ENCODE measurements at places on chromosomes 6 and 20.

- no peak for DNase-seq
These were observed 112.2 kb upstream of the SHLD1 start for GRCh38 chr20:5638023-5638422.

DNA sequence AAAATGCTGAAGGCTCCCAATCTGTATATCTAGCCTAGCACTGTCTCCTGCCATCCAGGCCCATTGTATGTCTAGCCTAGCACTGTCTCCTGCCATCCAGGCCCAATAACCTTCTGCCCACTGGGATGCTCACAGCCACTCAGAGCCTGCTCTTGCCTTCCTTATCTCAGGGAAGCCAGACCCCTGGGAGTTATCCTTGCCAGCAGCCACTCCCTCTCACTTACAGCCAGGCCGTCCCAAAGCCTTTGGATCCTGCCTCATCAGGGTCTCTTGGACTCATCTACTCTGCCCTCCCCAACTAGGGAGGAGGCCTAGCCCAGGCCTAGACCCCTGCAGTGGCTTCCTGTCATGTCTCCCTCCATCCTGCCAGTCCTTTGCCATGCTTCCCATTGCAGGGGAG is 37.3 kb downstream of the KIF3B start:
- no peak for DNase-seq

- DNase-seq = no peak
These were observed 835 bp downstream of the PRR18 start for GRCh38 chr6:166307082-166308032.

- no peak for DNase-seq
These were observed 96.6 kb downstream of the SULF2 start for GRCh38 chr20:47688385-47689381.

GRCh38 chr6:5215159-5215558 is 45.6 kb downstream of the LYRM4 start:
- no peak for DNase-seq

DNA sequence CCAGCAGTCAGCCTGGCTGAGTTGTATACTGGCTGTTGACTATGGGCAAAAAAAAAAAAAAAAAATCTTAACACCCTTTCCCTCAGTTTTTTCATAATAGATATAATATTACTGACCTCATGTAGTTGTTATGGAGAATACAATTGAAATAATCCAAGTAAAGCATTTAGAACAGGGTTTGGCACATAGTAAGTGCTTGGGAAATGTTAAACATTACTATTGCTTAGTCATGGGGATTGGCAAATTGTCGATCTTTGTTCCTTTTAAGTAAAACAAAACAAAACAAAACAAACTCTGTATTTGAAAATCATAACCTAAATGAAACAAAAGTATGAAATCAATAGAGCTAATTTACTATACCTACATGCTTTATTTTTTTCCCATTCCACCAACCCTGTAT is 458.4 kb downstream of the GRIK2 start:
- DNase-seq = no peak

DNA sequence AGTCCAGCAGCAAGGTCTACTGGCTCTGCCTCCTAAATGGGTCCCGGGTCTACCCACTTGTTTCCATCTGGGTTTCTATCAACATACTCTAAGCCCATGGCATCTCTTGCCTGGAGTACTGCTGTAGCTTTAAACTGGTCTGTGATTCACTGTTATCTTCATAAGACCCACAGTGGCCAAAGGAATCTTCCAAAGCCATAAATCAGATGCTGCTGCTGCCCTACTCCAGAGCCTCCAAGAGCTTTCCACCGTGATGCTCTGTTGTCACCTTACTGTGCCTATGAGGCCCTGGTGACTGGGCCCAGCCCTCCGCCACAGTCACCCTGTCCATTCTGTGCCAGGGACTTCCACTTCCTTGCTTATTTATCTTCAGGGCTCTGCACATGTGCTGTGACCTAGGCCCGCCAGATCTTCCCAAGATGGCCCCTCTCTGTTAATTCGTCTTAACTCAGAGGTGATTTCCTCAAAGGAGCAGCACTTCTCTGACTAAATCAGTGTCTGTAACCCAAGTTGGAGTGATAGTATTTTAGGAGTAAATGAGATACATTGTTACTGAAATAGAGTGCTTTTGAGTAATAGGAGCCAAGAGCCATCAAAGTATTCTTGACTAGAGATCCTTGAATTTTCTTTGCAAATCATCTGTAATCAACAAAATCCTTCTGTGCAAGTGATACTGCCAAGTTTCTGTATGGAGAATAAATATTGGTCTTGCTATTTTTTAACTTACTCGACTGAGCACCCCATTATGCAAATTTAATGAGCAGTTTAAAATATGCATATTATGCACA is 102.5 kb downstream of the PPP1R14C start:
- DNase-seq = no peak

GRCh38 chr6:16712255-16712930 is 48.9 kb downstream of the ATXN1 start:
- DNase-seq = no peak

DNA sequence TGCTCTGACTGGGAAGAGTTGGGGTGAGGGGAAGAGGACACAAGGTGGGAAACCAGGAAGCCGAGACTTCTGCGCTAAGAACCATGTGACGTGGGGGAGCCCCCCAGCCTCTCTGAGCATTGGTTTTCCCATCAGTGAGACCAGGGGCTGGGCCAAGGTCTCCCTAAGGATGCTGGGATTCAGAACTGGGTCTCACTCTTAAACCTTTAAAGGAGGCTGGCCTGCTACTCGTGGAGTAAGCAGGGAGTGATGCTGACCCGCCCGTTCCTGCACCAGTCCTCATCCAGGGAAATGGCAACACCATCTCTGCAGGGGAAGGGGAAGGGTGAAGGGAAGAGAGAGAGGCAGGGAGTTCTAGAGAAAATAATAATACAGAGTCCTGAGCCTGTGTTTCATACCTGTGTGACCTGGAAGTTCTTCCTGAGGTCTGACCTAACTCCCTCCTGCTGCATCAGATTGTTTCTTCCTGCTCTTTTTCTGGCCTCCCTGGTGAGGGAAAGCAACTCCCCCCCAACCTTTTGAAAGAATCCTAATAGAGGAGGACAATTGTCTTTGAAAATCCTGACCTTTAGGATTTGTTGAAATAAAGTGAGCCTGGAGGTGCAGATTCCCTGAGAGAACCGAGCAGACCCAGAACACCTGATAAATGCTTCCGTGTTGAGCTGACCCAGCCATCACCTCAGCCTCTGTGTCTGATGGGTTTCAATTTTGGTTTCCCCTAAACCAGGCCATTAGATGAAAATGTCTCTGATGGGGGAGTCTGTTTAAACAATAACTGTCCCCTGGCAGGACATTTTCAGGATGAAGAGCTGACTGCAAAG is 3.0 kb upstream of the GRM4 start:
- DNase-seq = no peak

DNA sequence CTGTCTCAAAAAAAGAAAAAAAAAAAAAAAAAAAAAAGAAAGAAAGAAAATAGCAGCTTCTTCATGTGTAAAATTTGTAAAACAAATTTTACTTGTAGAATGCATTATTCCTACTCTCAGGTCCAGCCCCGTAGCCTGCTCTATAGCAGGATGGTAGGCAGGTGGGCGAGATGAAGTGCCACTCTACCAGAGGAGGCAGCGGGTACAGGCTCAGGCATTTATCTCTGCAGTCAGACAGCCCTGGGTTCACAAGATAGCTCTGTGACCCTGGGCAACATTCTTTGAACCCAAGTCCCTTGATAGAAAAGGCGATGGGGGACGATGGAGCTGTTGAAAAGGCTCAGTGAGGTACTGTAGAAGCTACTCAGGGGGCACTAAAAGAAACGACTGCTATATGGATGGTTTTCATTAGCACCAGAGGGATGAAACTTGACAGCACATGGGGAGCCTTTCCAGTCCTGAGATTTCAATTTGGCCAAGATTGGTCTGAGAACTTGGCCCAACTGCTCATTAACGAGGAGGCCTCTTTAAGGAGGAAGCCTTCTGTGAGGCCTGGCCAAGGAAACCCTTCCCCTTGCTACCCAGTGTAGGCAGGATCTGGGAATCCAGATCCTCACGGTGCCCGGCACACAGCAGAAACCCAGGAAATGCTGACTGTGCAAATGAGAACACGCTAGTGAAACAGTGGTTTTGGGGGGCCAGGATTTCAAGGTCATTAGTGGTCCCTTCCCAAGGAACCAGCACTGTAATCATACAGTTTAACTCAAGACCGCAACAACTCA is 63.1 kb downstream of the MYH7B start:
- no peak for DNase-seq

- no peak for DNase-seq
These were observed 160.4 kb downstream of the RALGAPA2 start for GRCh38 chr20:20552076-20552475.

DNA sequence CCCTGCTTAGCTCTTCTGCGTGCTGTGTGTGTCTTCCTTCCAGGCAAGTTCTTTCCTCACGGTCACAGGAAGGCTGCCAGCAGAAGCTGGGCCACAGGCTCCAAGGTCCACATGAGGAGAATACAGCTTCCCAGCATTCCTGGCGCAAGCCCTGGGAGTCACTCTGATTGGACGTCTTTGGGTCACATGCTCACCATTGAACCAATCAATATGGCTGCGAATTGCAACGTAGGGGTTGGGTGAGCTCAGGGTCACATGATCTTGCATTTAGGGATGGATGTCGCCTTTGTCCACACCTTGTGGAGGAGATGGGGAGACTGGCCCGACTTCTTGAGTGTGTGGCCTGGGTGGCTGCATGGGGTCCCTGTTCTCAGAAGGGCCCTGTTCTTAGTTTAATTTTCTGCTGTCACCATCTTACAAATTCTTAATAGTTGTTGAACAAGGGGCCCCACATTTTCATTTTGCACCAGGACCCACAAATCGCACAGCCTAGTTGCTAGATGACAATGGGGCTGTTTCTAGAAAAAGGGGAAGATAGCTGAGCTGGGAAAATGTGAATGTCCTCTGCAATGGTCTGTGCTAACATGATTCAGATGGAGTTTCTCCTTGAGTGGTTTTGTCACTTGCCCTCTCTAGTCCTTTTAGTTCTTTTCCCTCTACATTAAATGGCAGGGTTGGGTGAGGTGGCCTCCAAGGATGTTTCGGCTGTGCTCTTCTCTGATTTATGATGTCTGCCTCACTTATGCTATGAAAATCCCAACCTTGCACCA is 149.6 kb downstream of the CDH26 start:
- DNase-seq = no peak

GRCh38 chr20:32050851-32051556 is 1.0 kb upstream of the HCK start:
- no peak for DNase-seq

DNA sequence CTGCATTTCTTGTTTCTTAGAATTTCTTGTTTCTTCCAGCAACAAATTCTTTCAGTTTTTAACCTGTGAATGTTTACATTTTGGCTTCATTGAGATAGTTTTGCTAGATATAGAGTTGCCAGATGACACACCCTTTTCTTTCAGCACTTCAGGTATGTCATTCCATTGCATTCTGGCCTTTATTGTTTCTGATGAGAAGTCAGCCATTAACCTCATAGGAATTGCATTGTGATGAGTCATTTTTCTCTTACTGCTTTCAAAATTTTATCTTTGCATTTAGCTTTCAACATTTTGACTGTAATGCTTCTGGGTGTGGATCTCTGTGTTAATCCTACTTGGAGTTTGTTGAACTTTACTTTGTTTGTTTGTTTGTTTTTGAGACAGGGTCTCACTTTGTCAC is 440.3 kb upstream of the HS3ST5 start:
- no peak for DNase-seq

- DNase-seq = no peak
These were observed 102.9 kb downstream of the SLX4IP start for GRCh38 chr20:10537850-10538480.

GRCh38 chr20:59165396-59165795 is 1.8 kb downstream of the ZNF831 start:
- no peak for DNase-seq

DNA sequence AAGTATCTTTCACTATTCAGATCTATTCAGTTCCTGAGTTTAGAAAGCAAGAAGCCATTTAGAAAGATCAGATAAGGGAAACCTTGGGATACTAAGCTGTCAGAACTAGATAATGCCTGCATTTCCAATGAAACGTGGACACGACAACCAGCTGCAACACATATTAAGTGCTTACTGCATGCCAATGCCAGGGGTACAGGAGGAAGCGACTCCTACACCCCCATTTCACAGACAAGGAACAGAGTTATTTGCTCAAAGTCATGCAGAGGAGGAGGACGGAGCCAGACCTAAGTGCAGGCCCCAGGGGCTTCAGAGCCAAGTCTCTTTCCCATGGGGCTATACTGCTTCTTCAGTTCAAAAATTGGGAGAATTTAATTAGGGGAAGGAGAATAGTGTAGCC is 62.4 kb downstream of the PREX1 start:
- no peak for DNase-seq

GRCh38 chr6:143414769-143415168 is 35.7 kb downstream of the ADAT2 start:
- no peak for DNase-seq

DNA sequence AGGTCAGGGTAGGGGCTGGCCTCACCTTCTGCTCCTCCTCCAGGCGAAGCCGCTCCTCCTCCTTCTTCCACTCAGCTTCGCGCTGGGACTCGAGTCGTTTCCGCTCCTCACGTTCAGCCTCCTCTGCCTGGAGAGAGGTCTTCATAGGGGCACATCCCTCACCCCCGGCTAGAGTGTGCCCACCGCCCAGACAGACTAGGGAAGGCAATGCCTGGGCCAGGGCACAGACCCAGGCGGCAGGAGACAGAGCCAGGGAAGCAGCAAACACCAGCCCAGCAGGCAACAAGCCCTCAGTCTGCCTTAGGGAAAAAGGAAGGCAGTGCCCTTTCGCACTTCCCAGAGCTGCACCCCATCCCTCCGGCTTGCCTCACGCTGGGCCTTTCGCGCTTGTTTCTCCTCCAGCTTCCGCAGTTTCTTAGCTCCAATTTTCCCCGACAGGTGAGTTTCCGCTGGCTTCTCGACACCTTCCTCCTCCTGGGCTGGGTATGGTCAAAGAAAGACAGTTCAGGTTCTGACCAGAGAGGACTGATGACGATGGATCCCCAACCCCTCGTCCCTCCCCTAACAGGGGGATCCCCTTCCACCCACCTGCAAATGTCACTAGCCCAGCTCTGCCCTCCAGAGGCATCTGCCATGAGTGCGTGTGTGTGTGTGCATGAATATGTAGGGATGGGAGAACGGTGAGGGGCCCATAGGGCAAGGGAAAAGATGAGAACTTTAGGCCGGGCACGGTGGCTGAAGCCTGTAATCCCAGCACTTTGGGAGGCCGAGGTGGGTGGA is 4.3 kb downstream of the DDRGK1 start:
- DNase-seq = no peak

DNA sequence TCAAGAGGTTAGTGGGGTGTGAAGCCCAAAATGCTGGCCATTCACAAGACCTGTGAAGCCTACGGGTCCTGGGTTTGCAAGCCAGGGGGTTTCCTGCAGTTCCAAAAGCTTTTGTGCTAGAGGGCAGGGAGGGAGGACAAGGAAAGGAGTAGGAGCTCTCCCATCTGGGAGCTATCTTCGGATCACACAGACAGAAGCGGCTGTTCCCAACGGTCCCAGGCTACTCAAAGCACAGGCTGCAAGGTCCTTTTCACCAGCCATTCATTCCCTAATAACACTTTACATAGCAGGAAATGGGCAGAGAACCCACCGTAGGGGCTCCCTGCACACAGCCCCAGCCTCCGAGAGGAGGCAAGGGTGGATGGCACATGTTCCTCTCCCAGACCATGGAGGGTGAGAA is 296.9 kb downstream of the FOXC1 start:
- DNase-seq = no peak

GRCh38 chr6:168124921-168125320 is 45.9 kb upstream of the FRMD1 start:
- DNase-seq = no peak
